ENCODE measurements at places on chromosomes 11 and 22. TPM values are rescaled to one million over a fixed set of nuclear protein-coding genes. Genes with fewer than 3 reads are reported as not detected.

GRCh38 chr22:48138427-48138826, 1376.0 kb downstream of the TBC1D22A start:
- no peak for DNase-seq

- no peak for DNase-seq
Observed at GRCh38 chr11:123517559-123518364, 87.7 kb downstream of the GRAMD1B start.

GRCh38 chr11:10162222-10162621, 131.8 kb downstream of the SBF2 start:
- DNase-seq, result no peak

DNA sequence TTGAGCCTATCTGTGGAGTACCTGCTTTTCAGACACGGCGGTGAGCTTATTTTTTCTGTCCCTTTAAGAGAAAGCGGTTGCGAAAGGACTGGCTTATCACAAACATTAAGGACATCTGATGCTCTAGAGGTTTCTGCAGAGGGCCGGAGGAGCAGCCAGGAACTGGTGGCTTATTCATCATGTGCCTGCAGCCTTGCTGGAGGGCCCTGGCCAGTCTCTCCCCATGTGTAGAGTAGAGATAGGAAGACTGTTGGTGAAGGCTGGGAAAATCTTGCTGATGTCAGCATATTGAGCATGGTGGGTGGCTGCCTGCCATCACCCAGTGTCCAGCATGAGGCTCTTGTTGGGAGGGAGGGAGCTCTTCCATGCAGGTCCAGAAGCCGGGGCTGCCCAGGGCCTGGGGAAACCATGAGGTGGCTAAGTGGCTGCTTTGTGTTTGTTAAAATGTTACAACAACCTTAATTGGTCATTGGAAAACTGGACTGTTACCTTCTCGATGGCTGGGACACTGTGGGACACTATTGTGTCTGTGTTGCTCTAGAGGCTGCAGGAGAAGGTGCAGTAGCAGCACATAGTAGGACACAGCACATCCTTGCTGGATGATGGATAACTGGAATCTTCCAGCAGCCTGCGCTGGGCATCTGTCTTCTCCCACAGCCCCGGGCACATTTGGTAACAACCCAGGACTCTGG, 54.3 kb downstream of the TSPAN18 start:
- DNase-seq, result no peak

DNA sequence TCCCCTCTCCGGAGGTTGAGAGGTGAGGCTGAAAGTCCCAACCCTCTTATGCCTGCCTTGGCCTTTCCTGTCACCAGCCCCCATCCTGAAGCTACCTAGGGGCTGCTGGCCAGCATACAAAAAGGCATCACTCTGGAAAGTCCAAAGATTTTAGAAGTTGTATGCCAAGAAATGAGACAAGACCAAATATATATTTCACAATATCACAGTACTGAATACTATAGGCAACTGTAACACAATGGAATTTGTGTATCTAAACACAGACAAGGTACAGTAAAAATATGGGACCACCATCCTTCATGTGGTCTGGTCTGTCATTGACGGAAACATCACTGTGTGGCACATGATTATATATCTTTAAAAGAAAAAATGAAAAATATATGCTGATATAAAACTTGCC, 4.2 kb downstream of the KLHL22 start:
- DNase-seq, result no peak

- DNase-seq, result no peak
Observed at GRCh38 chr11:90639461-90639993, 416.7 kb upstream of the CHORDC1 start.

Gene HTR3A
- not detected for total RNA-seq

GRCh38 chr11:2911785-2912391, 17.3 kb downstream of the PHLDA2 start:
- no peak for DNase-seq

Data from glomerular endothelial cell (primary cell).